ENCODE measurements at places on chromosomes 11 and 22.

- H3K4me3 ChIP-seq, result no peak overlapping the region
- H3K27me3 ChIP-seq, result no peaks in the 10 kb centered on the region
- H3K27ac ChIP-seq, result no peak overlapping the region
Observed at GRCh38 chr22:48207919-48208535, 1445.6 kb downstream of the TBC1D22A start.

- peaks cover 11% of the 10 kb centered on the region for H3K27me3 ChIP-seq
- no peak for DNase-seq
- H3K27ac ChIP-seq, result no peak overlapping the region
- no peaks in the 10 kb centered on the region for H3K4me1 ChIP-seq
- no peaks in the 10 kb centered on the region for H3K36me3 ChIP-seq
Observed at GRCh38 chr11:64629796-64630562, 39.0 kb downstream of the SLC22A12 start.

- peaks cover 20% of the 10 kb centered on the region for H3K27me3 ChIP-seq
- H3K27ac ChIP-seq, result no peak overlapping the region
- H3K4me1 ChIP-seq, result no peaks in the 10 kb centered on the region
- H3K36me3 ChIP-seq, result no peaks in the 10 kb centered on the region
- no peak overlapping the region for H3K4me3 ChIP-seq
- no peak for DNase-seq
Observed at GRCh38 chr22:39622881-39623367, 52.4 kb downstream of the CACNA1I start.

- no peak overlapping the region for H3K27ac ChIP-seq
- no peak overlapping the region for H3K4me3 ChIP-seq
- H3K4me1 ChIP-seq, result no peaks in the 10 kb centered on the region
- no peaks in the 10 kb centered on the region for H3K27me3 ChIP-seq
Observed at GRCh38 chr11:15764948-15765347, 591.4 kb downstream of the SOX6 start.

- no peaks in the 10 kb centered on the region for H3K36me3 ChIP-seq
- H3K4me3 ChIP-seq, result no peak overlapping the region
- H3K27me3 ChIP-seq, result no peaks in the 10 kb centered on the region
- H3K27ac ChIP-seq, result no peak overlapping the region
- no peak for DNase-seq
- H3K4me1 ChIP-seq, result no peaks in the 10 kb centered on the region
Observed at GRCh38 chr11:89175796-89176195, 1.9 kb upstream of the TYR start.

- H3K4me3 ChIP-seq, result no peak overlapping the region
- H3K4me1 ChIP-seq, result peaks cover 5% of the 10 kb centered on the region
Observed at GRCh38 chr11:47437746-47438418, 11.1 kb downstream of the RAPSN start.

- H3K4me3 ChIP-seq, result no peak overlapping the region
- H3K27me3 ChIP-seq, result no peaks in the 10 kb centered on the region
- H3K36me3 ChIP-seq, result no peaks in the 10 kb centered on the region
- H3K4me1 ChIP-seq, result peaks cover 31% of the 10 kb centered on the region
- DNase-seq, result no peak
Observed at GRCh38 chr11:132122735-132123134, 752.3 kb downstream of the NTM start.

- no peak overlapping the region for H3K4me3 ChIP-seq
- no peaks in the 10 kb centered on the region for H3K4me1 ChIP-seq
- H3K27ac ChIP-seq, result no peak overlapping the region
- H3K27me3 ChIP-seq, result peaks cover 22% of the 10 kb centered on the region
Observed at GRCh38 chr22:22061085-22062077, 78.8 kb upstream of the TOP3B start.

GRCh38 chr11:12441231-12441861 lies 64.0 kb downstream of the PARVA start:
- peak; percentile 69 for DNase-seq
- no peaks in the 10 kb centered on the region for H3K27me3 ChIP-seq
- peaks cover 10% of the 10 kb centered on the region for H3K4me1 ChIP-seq
- peak overlapping the region; percentile 51 for H3K27ac ChIP-seq
- H3K4me3 ChIP-seq, result no peak overlapping the region

- H3K36me3 ChIP-seq, result no peaks in the 10 kb centered on the region
- no peaks in the 10 kb centered on the region for H3K27me3 ChIP-seq
- H3K27ac ChIP-seq, result peak overlapping the region; percentile 44
- no peak overlapping the region for H3K4me3 ChIP-seq
Observed at GRCh38 chr11:27914080-27914479, 193.9 kb downstream of the KIF18A start.

GRCh38 chr11:117618302-117618981 lies 178.6 kb downstream of the DSCAML1 start:
- H3K27ac ChIP-seq, result no peak overlapping the region
- peaks cover 3% of the 10 kb centered on the region for H3K27me3 ChIP-seq
- no peaks in the 10 kb centered on the region for H3K4me1 ChIP-seq
- H3K4me3 ChIP-seq, result no peak overlapping the region
- DNase-seq, result no peak

DNA sequence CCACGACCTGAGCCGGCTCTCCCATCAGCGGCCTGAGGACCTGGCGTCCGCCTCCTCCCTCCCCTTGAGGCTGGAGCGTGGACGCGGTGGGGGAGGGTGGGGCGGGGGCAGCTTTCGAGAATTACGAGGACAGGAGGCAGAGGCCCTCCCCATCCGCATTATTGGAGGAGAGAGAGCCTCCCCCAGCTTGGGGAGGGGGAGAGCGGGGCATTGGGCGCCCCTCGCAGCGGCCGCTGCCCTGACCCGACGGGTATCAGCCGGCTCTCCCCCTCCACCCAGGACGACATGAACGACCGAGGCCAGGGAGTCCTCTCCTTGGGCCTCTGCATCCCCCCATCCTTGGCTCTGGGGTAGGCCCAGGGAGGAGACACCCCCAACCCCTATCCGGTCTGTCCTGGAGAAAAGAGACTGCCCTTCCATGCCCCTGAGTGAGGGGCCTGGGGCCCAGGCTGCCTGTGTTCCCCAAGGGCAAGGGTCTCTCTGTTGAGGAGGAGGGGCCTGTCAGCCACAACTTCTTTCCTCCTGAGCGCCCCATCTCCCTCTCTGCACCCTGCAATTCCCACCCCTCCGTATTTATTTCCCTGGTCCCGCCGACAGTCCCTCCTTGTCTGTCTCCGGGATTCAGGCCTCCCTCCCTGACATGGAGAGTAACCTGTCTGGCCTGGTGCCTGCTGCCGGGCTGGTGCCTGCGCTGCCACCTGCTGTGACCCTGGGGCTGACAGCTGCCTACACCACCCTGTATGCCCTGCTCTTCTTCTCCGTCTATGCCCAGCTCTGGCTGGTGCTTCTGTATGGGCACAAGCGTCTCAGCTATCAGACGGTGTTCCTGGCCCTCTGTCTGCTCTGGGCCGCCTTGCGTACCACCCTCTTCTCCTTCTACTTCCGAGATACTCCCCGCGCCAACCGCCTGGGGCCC lies 495 bp downstream of the GPR137 start:
- H3K27ac ChIP-seq, result no peak overlapping the region
- H3K4me1 ChIP-seq, result peaks cover 10% of the 10 kb centered on the region
- no peaks in the 10 kb centered on the region for H3K36me3 ChIP-seq
- peaks cover 10% of the 10 kb centered on the region for H3K27me3 ChIP-seq
- DNase-seq, result no peak
- H3K4me3 ChIP-seq, result peak overlapping the region; percentile 88

- no peak overlapping the region for H3K4me3 ChIP-seq
- peaks cover 6% of the 10 kb centered on the region for H3K4me1 ChIP-seq
- H3K27me3 ChIP-seq, result no peaks in the 10 kb centered on the region
- no peak overlapping the region for H3K27ac ChIP-seq
- H3K36me3 ChIP-seq, result peaks cover 2% of the 10 kb centered on the region
Observed at GRCh38 chr22:31184015-31184414, 24.0 kb downstream of the RNF185 start.

DNA sequence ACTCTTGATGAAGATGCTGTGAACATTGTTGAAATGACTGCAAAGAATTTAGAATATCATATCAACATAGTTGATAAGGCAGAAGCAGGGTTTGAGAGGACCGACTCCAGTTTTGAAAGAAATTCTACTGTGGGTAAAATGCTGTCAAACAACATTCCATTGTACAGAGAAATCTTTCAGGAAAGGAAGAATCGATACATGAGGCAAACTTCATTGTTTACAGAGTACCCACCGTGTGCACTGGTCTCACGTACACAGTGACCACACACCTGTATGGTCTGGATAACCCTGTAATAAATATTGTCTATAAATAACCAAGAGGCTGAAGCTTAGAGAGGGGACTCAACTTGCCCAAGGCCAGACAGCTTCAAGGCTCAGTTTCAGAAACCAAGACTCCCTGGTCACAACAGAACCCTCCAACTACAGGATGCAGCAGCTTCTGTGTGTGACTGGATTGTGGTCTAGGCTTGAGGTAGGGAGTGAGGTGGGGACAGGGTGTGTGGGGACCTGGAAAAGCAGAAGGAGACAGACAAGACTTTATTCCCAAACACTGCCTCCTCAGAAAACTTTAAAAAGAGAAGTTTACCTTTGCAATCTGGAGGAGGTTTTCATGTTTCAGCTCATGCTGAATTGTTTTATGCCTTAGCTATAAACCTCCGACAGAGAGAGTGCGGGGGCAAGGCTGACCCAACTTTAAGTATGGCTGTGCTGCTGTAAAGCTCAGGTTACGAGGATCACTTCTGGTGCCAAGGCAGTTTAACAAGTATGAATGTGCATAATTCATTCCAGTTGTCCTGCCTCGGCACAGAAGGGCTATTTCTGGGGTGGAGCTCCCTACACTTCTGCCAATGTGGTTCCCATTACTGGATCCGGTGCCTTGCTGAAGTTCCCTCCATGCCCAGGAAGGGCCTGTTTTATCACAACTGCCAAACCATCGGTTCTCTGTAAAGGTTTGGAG lies 372.6 kb upstream of the NARS2 start:
- H3K36me3 ChIP-seq, result no peaks in the 10 kb centered on the region
- no peak for DNase-seq
- H3K27ac ChIP-seq, result no peak overlapping the region

DNA sequence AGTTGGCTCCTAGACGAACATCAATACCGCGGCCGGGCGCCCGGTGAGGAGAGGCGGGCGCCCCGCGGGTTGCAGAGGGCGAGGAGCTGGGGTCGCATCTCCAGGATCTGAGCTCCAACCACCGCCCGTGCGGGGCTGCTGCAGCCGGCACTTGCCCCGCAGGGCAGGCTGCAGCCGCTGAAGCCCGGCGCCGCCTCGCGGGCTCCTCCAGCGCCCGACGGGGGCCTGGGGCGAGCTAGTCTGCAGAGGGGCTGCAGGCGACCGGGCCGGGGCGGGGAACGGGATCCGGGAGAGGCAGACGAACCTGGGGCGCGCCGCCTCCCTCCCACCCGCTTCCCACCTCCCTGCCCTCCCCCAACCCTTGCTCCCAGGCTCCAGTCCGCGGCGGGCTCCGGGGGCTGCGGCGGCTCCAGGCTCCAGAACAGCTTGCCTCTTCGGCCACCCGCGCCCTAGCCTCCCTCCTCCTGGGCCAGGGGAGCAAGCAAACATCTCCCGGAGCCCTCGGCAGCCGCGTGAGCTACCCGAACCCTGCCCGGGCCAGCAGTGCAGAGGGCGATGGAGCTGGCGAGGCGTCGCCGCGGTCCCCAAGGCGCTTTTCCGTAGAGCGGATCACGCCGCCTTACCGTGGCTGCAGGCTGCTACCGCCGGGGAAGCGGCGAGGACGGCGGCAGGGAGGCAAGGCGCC lies 802 bp downstream of the TENM4 start:
- peaks cover 3% of the 10 kb centered on the region for H3K27me3 ChIP-seq
- DNase-seq, result peak; percentile 31
- H3K4me3 ChIP-seq, result peak overlapping the region; percentile 76
- H3K27ac ChIP-seq, result peak overlapping the region; percentile 87

DNA sequence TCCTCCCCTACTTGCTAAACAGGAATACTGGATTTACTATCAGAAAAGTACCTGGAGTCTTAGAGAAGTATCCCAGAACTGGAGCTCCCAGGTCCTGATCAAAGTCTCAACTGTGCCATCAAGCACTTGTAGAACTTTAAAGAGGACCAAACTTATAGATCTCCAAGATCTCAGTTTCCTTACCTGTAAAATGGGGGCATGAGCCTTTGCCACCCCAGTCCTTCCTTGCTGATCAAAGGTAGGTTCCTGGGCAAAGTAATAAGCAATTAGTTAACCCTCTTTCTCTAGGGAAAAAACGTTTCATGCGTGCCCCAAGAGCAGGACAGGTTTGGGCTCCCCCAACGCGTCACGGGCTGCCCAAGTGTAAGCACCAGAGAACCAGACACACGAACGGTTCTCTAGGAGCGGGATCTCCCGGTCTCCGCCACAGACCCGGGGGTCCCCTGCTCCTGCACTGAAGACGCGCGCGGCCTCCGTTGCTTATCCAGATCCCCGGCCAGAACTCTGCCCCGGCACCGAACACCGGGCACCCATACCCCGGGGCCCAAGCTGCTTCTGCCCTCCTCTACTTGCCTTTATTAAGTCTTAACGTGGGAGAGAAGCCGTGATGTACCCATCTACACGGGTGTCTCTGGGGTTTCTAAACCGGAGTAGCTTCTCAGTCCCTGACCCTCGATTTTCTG lies 505 bp downstream of the ZNF214 start:
- DNase-seq, result peak; percentile 23
- peaks cover 8% of the 10 kb centered on the region for H3K4me1 ChIP-seq
- H3K36me3 ChIP-seq, result no peaks in the 10 kb centered on the region
- no peaks in the 10 kb centered on the region for H3K27me3 ChIP-seq

DNA sequence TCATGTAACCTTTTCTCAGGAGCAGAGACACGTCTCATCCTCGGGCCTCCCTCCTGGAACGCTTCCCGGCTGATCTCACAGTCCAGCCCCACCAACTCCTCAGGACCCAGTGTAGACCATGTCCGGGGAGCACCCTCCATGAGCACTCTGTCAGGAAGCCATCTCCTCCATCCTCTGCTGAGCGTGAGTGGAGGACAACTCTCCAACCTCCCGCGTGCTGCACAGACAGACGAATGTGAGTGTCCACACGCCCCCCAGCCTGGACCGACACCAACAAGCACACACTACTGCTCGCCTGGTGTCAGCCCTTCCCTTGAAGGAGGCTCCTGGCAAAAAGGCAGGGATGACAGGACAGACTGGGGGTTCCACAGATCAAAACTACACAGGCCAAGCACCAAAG lies 86.6 kb downstream of the SHANK2 start:
- DNase-seq, result no peak
- H3K27me3 ChIP-seq, result no peaks in the 10 kb centered on the region
- H3K36me3 ChIP-seq, result no peaks in the 10 kb centered on the region
- H3K27ac ChIP-seq, result no peak overlapping the region
- H3K4me3 ChIP-seq, result no peak overlapping the region

DNA sequence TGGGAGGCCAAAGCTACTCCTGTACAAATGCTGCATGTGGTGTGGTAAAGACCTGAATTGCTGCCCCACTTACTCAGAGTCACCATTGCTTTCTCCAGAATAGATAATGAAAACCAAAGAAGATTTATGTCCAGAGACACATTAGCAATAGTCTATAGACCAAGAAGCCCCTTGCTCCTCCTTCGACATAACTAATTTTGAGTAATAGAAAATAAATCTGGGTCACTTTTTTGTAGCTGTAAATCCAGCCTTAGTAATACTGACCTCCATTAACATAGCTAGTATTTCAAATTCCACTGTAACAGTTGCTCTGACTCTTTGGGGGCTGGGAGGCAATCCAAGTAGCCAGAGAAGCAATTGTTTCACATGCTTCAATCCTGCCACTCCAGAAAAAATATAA lies 145.9 kb downstream of the MAML2 start:
- no peak overlapping the region for H3K27ac ChIP-seq
- peaks cover 28% of the 10 kb centered on the region for H3K4me1 ChIP-seq
- DNase-seq, result peak; percentile 39
- H3K4me3 ChIP-seq, result no peak overlapping the region
- H3K27me3 ChIP-seq, result no peaks in the 10 kb centered on the region
